Activated naive CD8-positive, alpha-beta T cell treated with anti-CD3 and anti-CD28 coated beads, Interleukin-2, amount 50 U/mL, for 16 hours (primary cell): ENCODE measurements at places on chromosomes 6 and 20.

GRCh38 chr6:83470001-83470400 lies 39.1 kb upstream of the ME1 start:
- DNase-seq: no peak

DNA sequence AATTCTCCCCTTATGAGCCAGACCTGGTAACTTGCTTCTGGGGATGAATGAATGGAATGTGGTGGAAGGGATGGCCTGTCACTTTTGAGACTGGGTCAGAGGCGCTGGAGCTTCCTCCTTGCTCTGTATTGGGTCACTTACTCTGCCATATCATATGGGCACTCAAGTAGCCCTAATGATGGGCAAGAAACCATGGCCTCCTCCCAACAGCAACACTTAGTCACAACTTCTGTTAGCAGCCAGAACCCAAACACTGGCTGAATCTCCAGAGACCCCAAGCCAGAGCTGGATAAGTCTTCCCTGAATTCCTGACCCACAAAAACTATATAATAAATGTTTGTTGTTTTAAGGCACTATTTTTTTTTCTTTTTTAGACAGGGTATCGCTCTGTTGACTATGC lies 5.5 kb downstream of the E2F1 start:
- no peak for DNase-seq

DNA sequence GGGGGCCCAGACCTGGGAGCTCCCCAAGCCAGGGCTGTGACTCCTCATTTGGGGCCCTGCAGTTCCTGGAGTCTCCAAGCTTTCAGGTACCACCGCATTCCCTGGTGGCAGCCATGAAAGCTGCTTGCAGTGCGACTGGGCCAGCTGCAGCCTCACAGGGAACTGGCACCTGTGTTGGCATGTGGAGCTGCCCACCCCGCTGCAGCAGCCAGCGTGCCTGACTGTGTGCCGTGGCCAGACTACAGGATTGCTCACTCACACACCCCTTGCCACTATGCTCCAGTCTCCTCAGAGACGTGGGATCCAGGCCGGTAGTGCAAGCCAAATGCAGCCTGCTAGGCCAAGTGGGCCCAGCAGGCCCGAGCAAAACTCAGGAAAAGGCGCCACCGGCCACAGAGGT lies 450.7 kb downstream of the COL12A1 start:
- no peak for DNase-seq

- DNase-seq: no peak
These were observed 43.3 kb downstream of the PPARD start for GRCh38 chr6:35385457-35386202.

GRCh38 chr20:33249456-33249855 lies 13.7 kb downstream of the BPIFA1 start:
- DNase-seq: no peak

DNA sequence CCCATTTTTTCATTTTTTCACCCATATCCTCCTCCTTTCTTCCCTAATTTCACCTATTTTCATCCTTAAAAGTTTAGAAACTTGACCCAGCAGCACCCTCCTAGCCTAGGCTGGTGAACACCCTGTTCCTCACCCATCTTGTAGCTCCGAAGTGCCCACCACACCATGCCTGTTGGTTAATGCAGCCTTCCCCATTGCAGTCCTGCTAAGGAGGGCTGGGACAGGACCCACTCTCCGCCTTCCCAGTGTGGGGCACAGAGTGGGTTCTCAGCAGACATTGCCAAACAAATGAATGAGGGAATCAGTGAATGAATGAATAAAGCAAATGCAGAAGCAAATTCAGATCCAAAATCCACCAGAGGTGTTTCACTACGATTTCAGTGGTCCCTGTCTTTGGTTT lies 45.7 kb downstream of the CTCFL start:
- no peak for DNase-seq

- DNase-seq: no peak
These were observed 70.4 kb downstream of the GCNT2 start for GRCh38 chr6:10591422-10592160.

- DNase-seq: no peak
These were observed 18.7 kb downstream of the TAF8 start for GRCh38 chr6:42068872-42069522.

DNA sequence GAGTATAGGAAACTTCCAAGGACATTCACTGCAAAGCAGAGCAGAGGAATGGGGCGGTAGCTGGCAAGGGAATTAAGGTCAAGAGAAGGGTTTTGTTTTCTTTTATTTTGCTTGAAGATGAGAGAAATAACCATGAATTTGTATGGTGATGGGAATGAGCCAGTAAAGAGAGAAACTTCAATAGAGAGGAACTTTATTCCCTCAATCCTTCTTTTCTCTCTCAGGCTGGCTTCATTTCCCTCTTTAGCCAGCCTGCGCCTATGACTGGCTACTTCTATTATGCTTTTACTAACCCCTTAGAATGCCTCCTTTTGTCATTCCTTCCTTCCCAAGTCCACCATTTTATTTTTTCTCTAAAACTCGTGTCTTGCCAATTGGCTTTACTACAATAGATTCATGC lies 101.4 kb upstream of the CEP85L start:
- no peak for DNase-seq
